Naive thymus-derived CD4-positive, alpha-beta T cell (primary cell): ENCODE measurements at places on chromosomes 3 and 15. TPM values are rescaled to one million over a fixed set of nuclear protein-coding genes. Genes with fewer than 3 reads are reported as not detected.

Gene BSN
- 0.10 and 0.12 TPM in 2 replicates for total RNA-seq

Gene OCA2
- total RNA-seq, result not detected in 2 replicates

GRCh38 chr3:171200750-171201088, 174.2 kb upstream of the SLC2A2 start:
- no peaks in the 10 kb centered on the region for H3K36me3 ChIP-seq
- no peak overlapping the region for H3K27ac ChIP-seq
- no peaks in the 10 kb centered on the region for H3K27me3 ChIP-seq
- no peak for DNase-seq

- H3K4me1 ChIP-seq, result no peaks in the 10 kb centered on the region
- no peak overlapping the region for H3K4me3 ChIP-seq
- H3K27ac ChIP-seq, result no peak overlapping the region
- H3K27me3 ChIP-seq, result peaks cover 7% of the 10 kb centered on the region
- DNase-seq, result no peak
Observed at GRCh38 chr15:36884936-36885635, 215.3 kb downstream of the MEIS2 start.

DNA sequence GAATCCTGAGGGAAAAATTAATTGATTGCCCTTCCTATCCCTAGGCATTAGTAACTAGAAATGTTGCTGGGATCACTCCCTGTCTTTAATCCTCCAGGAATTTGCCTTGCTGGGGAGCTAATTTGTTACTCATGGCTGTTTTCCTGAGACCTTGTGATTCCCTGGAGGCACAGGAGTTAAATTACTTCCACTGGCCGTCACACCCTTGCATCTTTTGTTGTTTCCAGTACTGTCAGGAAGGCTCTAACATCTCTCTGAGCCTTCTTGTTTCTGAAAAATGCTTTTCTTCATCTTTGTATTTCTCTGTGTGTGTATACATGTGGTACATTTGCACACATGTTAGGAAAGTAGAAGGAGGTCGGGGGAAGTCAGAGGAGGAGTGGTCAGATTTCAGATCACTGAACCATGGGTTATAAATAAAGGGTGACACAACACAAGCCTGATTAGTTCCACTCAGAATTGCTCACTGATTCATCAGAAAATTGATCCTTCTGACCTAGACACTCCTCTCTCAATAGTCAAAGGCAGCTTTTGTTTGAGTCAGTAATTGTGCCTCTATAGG, 23.5 kb upstream of the LRRFIP2 start:
- DNase-seq, result no peak
- no peak overlapping the region for H3K27ac ChIP-seq
- no peak overlapping the region for H3K4me3 ChIP-seq
- H3K4me1 ChIP-seq, result no peaks in the 10 kb centered on the region
- H3K36me3 ChIP-seq, result no peaks in the 10 kb centered on the region

- no peaks in the 10 kb centered on the region for H3K36me3 ChIP-seq
- no peak overlapping the region for H3K27ac ChIP-seq
- H3K27me3 ChIP-seq, result no peaks in the 10 kb centered on the region
- H3K4me1 ChIP-seq, result no peaks in the 10 kb centered on the region
Observed at GRCh38 chr15:69854521-69855181, 243.1 kb downstream of the TLE3 start.

GRCh38 chr3:188296761-188297612, 143.0 kb downstream of the LPP start:
- no peak for DNase-seq
- no peaks in the 10 kb centered on the region for H3K36me3 ChIP-seq
- peaks cover 4% of the 10 kb centered on the region for H3K4me1 ChIP-seq
